Aorta (tissue), 5 donors: ENCODE measurements at places on chromosomes 7 and 10.
A peak's percentile ranks its signal among the peaks of the same experiment; 100 is the strongest.

DNA sequence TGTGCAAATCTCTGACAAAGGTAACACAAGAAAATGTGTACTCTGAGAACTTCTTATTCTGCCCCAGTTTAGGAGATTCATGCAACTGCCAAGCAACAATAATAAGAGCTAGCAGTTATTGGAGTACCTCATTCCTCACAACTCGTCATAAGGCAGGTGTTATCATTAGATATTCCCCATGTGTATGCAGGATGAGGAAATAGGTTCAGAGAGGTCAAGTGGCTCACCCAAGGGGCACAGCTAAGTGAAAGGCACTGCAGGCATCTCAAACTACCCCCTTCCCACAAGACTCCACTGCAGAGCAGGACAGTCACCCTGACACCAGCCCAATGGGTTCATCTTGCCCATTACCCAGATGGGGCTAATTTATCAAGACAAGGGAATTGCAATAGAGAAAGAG lies 1.3 kb upstream of the GSTK1 start:
- DNase-seq = no peak

DNA sequence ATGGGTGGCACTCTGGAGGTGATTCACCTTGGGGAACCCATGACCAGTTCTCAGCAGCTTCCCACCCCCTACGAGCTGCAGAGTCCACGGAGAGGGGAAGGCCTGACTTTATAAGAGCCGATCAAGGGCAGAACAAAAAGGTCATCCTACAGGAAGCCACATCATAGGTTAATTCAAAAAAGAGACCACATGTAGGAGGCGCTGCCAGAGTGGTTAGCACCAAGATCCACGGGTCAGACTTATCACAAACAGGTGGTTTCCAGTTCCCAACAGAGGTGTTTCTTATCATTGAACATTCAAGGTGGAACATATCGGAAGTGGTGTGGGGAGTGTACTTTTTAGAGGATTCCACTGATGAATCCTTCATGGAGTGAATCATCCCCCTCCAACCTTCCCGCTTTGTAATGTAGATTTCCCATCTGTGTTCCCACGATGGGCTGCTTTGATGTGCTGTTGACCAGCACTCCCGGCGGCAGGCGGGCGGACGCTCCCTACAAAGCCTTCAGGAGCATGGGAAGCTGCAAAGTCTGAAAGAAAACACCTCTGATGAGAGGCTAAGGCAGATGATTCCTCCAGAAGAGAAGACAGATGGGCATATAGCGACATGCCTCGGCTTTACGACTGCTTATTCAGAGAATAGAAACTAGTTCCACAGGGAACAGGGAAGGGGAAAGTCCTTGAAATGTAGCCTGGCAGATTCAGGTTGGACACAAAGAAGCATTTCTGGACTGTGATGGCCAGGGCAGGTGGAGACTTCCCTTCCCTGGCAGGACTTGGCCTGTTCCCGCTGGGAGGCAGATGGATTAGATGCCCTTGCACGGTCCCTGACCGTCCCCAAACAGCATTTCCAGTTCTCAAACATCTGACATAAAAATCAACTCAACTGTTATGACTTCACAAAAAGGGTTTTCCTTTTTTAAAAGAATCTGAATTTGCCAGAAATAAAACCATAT lies 66.5 kb downstream of the AFAP1L2 start:
- no peak for DNase-seq

GRCh38 chr7:84548366-84549365 lies 354.1 kb upstream of the SEMA3A start:
- no peak for DNase-seq

DNA sequence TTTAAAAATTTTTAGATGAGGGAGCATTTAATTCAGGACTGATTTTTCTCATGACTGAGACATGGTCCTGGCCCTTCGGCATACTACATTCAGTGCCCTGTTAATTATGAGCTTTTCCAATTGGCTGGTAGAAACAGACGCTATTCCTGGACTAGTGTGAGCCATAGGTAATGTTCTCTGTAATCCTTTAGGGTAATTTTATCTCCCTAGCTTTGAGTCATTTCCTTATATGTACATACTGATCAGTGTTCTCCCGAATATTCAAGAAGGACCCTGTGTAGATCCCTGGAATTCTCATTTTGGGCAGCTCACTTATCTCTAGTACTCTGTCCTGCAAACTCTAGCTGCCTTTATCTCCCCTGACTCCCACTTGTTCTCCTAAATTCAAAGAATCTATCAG lies 92.6 kb upstream of the NPY start:
- DNase-seq = no peak

- no peak for DNase-seq
Observed at GRCh38 chr10:121627876-121628581, 29.8 kb upstream of the FGFR2 start.

- no peak for DNase-seq
Observed at GRCh38 chr10:72759584-72759983, 67.6 kb downstream of the MCU start.

DNA sequence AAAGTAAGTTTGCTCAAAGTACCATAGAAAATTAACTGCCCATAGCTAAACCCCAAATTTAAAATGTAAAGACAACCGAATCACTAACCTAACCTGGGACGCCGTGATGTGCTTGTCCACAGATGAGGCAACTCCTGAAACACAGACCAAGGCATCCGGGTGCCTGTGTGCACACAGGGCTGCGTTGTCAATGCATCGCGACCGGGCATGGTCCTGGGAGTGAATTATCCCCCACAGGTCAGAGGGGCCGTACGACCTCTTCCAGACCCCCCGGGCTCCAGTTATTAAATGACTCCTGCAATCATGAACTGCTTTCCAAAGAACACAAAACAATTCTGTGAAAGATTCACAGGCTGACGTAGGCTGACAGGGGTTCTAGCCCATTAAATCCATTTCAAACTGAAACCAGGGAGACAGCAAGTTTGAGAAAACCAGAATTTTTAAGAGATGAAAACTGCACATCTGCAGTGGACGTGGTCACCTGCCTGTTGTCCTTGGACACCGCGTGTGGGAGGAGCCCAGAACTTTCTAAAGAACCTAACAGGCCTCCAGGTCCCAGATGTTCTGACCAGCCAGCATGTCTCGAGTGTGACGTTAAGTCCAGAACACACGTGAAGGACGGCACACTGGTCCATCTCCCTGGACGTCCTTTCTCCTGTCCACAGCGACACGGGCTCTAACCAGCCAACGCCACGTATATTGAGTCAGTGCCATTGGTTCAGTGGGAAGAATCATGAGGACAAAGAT lies 297.8 kb downstream of the DNAJB6 start:
- no peak for DNase-seq

- no peak for DNase-seq
Observed at GRCh38 chr7:134154581-134155130, 27.5 kb downstream of the LRGUK start.

DNA sequence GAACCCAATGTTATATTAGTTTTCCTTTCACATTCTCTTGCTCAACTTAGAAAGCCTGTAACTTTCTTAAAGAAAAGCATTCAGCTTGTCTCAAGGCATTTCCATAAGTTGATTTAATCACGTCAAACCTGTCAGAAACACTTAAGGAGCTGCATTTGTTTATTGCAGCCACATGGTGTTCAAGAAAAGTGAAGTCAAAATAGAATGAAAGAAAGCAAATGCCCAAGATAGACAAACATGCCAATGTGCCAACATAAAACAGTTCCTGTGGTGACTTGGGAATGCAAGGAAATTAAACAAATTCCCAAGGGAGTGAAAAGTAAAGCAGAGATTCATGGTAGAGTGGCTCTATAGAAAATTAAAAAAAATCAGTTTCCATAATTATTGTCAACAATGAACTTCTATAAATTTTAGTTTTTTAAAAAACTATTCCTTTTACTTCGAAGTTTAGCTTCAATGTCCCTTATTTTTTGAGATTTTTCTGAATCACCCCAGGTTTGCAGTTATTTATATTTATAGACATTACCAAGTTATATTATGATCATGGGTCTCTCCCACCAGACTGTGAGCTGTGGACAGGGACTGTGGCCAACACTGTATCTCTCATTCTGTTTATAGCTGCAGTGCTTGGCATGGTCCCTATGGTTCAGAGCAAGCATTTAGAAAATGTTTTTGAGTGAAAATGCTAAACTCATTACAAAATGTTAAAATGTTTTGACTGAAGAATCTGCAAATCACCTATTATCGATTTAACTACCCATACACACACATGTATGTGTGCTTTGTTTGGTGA lies 887.4 kb downstream of the REEP3 start:
- DNase-seq = no peak

- no peak for DNase-seq
Observed at GRCh38 chr10:114718374-114718773, 60.3 kb upstream of the ABLIM1 start.

GRCh38 chr10:120177330-120177729 lies 279.7 kb upstream of the PLPP4 start:
- no peak for DNase-seq

DNA sequence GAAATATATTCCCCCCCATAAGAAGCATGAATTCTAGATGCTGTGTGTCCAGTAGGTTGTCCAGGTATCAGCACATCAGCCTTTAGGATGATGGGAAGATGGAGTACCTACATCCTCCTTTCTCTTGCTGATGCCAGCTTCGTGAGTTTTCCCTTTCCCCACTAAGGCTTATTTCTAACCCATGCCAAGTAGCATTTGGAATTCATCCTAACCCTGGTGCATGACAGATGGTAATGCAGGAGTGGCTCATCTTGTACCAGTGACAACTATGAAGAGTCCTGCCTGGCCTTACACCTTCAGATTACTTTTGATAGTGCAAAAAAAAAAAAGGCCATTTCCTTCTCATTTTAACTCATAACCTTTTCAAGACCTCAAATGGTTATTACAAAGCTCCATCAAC lies 58.7 kb downstream of the ARHGAP21 start:
- no peak for DNase-seq

DNA sequence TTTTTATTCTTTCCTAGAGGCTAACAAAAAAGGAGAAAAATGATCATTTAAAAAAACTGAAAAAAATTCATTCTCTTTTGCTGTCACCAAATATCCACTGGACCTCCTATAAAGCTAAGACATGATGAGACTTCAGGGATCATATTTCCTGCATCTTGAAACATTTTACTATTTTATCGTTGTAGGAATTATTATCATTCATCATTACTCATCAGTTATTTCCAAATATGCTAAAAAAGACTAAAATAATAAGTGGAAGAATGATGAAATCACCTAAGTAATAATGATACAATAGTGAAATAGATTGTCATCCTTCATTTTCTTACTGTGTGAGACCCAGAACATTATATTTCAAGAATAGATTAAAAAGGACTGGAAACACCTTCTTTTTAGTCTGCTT lies 28.3 kb downstream of the TAF3 start:
- no peak for DNase-seq

- DNase-seq = no peak
Observed at GRCh38 chr10:79442171-79443040, 3.0 kb downstream of the ZCCHC24 start.

DNA sequence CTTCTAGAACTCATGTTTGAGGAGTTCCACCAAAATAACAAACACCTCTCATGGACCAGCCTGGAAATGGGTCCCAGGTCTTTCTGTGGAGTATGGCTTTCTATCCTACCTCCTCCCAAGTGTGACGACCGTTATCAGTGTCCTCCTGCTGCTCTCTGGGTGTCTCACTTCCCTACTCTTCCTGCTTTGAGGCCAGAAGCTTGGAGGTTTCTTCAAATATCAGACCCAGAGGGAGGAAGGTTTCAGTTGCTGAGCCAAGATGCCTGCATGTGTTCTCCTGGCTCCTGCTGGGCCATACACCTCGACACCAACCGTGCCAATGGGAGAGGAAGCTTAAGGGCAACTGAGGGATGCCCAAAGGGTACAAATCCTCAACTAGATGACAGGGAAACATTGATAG lies 114.6 kb downstream of the WNT2 start:
- no peak for DNase-seq

DNA sequence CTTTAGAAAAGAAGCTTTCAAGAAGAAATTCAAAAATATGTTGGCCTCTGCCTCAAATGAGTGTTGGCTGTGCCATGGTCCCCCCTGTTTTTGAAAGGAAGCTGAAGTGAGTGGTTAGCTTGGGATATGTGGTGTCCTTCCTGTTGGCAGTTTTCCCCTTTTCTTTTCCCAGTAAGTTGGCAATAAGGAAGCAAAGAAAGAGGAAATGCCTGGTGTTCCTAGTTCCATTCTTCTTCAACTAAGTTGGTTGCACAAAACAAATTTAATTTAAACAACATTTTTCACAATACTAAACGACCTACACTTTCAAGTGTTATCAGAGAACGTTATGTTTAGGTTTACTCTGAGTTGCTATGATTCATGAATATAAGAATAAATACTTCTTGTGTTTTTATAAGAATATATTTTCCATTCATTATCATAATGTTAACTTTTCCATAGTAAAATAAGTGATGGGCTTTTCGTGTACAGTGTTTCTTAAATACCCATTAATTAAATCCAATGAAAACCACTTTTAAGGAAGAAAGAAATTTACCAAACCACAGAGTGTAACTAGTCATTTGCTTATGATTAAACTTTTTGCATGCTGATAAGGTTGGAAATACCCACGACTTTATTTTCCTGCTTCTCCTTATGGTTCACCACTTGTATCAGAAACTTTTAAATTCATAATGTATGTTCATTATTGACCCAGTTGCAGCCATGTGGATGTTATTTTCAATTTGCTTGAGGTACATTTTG lies 7.7 kb downstream of the HDAC9 start:
- DNase-seq = no peak

DNA sequence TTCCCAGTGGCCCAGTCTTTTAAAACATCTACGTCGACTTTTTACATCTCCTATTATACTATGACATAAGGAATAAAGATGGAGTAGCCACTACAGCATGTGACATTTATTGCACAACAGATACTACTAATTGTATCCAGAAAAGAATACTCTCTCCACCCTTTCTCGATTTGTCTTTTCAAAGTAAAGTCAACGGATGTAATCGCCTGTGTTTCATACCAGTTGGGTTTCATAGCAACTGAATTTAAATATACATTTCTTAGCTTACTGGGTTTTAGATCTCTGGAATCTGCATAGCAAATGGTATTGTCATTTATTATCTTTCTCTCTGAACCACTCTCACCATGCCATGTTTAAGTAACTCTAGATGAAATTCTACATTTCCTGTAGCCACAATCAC lies 86.4 kb upstream of the TRIL start:
- DNase-seq = no peak

DNA sequence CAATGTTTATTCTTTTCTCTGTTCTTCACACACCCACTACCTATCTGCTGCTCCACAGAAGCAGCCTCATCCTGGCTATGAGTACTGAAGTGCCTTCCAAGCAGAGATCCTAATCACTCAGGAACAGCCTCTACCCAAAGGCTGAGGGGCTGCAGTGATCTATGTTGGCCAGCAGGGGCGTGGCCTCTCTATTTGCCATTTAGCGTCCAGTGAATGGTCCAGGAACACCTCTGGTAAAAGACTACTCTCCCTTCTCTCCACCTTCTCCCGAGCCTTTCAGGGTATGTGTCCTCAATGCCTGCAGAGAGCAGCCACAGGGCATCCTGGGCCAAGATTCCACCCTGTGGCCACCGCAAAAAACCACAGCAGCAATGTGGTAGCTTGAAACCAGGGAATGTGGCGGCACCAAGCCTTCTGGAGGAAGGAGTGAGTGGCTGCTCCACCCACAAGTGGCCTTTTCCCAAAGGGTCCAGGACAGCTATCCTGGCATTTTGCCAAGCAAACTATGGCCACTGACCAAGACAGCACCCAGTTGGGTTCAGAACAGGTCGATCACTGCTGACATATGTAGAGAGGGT lies 70.9 kb downstream of the SYPL1 start:
- no peak for DNase-seq

- DNase-seq = no peak
Observed at GRCh38 chr10:13518076-13518692, 10.6 kb downstream of the BEND7 start.

GRCh38 chr7:617614-618538 lies 98.2 kb upstream of the PDGFA start:
- DNase-seq = peak; percentile 55

GRCh38 chr7:93981480-93981874 lies 22.7 kb downstream of the BET1 start:
- DNase-seq = no peak
